Brain pericyte (primary cell): ENCODE measurements at places on chromosomes 2 and 18.

DNA sequence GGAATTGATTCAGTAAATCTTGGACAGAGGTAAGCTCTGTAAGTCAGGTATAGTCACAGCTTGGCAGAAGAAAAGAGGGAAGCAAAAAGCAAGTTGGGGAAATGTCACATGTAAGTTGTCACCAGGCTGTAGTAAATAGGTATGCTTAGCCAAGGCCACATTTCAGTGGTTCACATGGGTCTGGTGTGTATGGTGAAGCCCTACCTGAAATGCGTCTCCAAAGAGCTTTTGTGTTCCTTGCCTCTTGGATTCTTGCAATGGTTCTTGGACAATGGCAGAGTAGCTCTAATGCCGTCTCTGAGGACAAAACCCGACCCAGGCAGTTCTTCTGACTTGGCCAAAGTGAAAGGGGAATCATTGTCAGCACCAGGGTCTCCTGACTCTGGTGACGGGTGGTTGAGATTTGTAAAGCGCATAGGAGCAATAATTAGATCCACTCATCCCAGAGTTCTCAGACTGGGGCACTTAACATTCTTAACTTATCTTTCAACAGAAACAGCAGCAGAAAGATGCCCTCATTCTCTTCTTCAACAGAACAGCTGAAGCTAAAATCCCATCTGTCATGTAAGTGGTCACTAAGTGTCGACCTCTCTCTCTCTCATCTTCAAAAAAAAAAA is 34.4 kb upstream of the RPL37A start:
- no peak for DNase-seq

GRCh38 chr2:43421194-43421593 is 174.6 kb downstream of the THADA start:
- no peak for DNase-seq

- DNase-seq, result no peak
Observed at GRCh38 chr2:52844701-52845423, 922.7 kb upstream of the CHAC2 start.

DNA sequence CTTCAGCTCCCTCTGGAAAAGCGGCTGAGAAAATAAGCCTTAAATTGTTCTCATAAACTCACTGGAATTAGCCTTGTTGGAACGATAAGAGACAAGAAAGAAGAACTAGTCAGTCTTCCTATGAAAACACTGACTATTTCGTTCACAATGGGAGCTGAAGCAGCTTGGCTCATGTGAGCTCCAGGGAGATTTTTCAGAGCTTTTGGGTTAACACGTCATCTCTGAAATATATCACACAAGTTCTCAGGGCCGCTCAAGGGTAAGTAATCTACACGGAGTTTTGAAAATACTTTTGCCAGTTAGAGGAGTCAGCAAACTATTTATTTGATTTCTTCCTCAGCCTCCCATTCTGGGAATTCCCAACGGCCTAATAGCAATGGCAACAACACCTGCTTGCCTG is 316.2 kb upstream of the MGAT5 start:
- no peak for DNase-seq

DNA sequence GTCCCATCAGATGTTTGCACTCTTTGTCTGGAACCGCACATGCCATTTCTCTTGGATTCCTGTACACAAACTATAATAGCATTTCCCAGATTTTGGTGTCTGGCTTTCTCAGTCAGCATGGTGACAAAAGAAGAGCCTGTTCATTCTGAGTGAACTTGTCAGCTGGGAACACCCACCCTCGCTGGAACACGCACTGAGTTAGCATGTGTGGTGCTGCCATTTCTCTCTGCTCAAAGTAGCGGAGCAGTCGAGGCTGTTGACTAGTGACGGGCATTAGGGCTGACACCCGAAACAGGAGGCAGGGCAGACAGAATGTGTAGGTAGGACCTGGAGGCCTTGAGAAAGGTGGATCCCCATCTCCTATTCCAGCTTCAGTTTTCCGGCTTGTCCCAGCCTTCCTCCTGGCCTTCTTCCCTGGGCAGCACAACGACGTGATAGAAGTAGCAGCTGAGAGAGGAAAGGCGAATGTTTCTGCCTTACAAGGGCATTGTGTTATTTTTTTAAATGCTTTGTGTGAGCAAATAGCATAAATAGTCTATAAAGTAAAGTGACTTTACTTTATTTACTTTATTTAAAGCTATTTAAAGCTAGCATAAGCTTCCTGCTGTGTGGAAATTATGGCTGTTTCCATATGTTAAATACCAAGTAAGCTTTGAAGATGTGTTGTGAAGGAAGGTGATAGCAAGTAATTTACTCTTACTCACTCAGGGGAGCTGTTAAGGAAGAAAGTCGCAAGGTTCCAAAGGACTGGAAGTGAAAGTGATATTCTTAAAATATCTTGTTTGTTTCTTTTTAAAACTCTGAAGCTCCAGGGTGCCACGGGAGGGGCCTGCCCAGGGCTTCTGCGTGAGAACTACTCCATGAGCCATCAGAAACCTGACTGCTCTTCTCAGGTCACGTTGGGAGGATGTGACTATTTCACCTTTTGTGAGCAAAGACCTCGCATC is 272.6 kb downstream of the NEDD4L start:
- DNase-seq, result no peak

- DNase-seq, result no peak
Observed at GRCh38 chr2:53708988-53709387, 58.6 kb upstream of the CHAC2 start.

DNA sequence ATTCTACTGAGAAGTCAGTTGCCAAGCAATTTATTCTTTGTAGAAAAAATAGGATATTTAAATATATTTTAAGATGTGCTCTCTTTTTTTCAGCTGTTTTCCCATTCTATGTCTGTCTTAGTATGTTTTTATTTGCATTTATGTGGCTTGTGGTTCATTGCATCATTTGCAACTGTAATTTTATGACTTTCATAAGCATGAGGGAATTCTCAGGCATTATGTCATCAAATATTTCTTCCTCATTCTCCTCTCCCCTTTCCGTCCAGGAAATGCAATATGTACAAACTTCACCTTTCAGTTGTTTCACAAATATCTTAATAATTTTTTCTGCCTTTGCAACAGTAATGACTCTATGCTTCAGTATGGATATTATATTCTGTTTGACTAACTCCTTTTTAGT is 560.2 kb upstream of the LRATD1 start:
- DNase-seq, result no peak

- no peak for DNase-seq
Observed at GRCh38 chr2:212249451-212249850, 289.2 kb downstream of the ERBB4 start.

- no peak for DNase-seq
Observed at GRCh38 chr2:211766689-211767088, 771.9 kb downstream of the ERBB4 start.

- no peak for DNase-seq
Observed at GRCh38 chr18:66632756-66633155, 28.9 kb upstream of the CDH19 start.

DNA sequence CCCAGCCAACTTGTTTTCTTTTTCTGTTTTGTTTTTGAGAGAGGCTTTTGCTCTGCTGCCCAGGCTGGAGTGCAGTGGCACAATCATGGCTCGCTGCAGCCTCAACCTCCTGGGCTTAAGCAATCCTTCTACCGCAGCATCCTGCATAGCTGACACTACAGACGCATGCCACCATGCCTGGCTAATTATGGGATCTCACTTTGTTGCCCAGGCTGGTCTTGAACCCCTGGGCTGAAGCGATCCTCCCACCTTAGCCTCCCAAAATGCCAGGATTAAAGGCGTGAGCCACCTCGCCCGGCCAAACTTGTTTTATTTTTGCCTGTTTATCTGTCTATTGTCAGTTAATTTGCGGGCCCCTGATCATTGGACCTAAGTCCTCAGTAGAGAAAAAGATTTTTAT is 61.6 kb upstream of the MSH6 start:
- no peak for DNase-seq

DNA sequence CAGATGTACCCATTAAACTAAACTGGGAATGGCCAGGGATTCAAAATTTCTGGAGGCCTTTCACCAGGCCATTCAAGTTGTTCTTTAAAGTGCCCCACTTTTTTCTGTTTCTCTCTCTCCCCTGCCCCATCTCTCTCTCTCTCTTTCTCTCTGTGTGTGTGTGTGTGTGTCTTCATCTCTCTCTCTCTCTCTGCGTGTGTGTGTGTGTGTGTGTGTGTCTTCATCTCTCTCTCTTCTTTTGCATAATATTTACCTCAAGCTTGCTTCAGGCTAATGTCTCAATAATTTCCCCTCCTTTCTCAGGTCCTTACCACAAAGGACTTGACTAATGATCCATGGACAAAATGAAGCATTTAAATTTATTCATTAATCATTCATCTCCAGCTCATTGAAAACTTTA is 164.2 kb upstream of the KLHL14 start:
- no peak for DNase-seq
